ENCODE measurements at places on chromosomes 11 and 22.

- DNase-seq, result peak; percentile 44
Observed at GRCh38 chr11:57131080-57131790, 50.5 kb upstream of the LRRC55 start.

- DNase-seq, result no peak
Observed at GRCh38 chr22:42419243-42419881, 12.8 kb downstream of the NFAM1 start.

DNA sequence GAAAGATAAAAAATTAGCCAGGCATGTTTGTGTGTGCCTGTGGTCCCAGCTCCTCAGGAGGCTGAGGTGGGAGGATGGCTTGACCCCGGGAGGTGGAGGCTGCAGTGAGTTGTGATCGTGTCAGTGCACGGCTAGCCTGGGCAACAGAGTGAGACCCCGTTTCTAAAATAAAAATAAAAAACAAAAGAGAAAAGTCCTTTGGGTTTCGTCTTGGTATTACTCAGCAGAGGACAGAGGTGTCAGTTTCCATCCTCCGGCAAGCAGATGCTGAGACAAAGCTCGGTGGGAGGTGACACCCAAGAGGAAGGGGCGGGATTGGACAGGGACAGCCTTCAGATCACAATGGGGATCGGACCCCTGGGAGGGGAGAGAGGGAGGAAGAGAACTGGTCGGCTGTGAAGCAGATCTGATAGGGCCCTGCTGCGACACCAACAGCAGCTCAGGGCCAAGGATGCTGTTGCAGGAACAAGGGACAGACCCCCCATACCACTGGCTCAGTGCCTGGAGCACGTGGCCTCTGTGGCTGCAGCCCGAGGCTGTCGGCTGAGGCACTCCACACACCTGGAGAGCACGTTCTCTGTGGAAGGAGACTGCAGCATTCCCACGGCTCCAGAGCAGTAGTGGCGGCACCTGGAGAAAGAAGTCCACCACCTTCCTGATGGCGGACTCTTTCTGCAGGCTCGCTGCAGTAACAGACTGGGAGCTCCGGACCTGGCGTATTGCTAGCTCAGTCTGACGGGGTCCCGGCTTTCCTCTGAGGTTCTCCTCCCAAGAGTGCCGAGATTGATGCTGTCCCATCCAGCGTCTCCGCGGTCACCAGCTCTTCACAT, 5.2 kb upstream of the BID start:
- DNase-seq, result no peak

DNA sequence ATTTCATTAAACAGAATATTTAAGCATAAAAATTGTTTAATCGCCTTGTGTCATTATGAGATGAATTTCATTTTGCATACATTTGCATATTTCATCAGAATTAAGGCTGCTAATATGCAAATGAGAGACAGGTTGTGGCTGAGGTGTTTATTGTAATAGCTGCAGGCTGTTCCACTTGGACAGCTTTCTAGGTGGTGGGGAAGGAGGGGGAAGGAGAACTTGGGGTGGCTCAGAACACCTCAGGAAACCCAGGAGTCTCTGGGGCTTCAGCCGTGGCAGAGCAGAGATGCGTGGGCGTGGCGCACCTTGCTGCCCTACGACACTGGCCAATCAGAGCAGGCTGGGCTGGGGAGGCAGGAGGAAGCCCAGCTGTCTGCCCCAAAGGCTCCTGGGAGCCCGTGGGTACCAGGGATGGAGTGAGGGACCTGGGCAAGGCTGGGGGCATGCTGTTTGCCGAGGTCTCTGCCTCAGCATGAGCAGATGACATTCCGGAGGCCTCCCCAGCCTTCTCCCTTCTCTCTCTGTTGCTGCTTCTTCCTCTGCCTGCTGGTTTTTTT, 542.9 kb downstream of the MN1 start:
- no peak for DNase-seq

- no peak for DNase-seq
Observed at GRCh38 chr11:46643531-46643930, 26.2 kb downstream of the ATG13 start.

- DNase-seq, result no peak
Observed at GRCh38 chr11:75574698-75575602, 12.9 kb downstream of the SERPINH1 start.

GRCh38 chr11:121723246-121723741, 270.5 kb upstream of the SORL1-AS1 start:
- peak; percentile 80 for DNase-seq

DNA sequence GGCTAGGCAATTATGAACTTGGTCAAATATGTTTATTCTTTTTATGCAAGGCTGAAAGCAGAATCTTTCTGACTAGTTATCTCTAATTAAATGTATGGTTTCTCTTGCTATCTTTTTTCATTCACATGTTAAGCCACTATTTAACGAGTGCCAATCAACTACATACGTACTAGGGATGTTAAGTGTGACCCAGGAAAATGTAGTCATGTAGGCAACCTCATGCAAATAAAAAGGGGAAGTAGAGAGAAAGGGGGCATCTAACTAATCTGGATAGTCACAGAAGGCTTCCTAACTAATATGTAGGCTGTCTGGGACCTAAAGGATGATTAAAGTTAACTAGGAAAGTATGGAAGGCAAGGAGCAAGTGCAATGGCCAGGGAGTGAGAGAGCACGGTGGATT, 23.5 kb downstream of the TBRG1 start:
- DNase-seq, result no peak

DNA sequence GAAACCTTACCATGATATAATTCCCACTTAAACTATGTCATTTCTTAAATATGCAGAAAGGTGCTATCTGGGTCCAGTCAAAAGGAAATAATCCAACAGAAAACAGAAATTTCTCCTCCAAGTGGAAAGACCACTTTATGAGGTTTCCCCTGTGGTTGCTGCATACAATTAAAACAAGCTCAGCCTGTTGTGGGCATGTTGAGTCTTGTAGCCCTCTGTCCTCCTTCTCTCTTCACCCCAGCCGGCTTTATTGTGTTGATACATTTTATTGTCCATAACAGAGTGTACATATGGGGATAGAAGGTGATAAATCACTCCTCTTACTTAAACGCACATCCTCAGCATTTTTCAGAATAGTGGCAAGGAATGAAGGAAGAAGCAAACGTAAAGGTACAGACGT, 126.0 kb upstream of the MTNR1B start:
- no peak for DNase-seq

DNA sequence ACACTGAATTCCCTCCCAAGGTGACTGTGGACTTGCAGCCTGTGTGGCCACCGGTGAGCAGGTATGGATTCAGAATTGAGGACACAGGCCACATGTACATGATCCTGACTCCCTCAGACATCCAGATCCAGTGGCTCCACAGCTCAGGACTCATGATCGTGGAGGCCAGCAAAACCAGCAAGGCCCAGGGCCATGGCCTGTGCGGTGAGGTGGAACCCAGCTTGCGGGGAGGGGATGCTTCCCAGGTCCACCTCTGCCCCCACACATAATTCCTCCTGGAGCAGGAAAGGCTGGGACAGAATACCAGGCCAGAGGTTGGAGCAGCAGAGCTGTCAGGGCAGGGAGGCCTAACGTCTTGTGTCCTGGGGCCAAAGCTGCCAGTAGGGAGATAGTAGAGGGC, 82.1 kb downstream of the OTOG start:
- no peak for DNase-seq

DNA sequence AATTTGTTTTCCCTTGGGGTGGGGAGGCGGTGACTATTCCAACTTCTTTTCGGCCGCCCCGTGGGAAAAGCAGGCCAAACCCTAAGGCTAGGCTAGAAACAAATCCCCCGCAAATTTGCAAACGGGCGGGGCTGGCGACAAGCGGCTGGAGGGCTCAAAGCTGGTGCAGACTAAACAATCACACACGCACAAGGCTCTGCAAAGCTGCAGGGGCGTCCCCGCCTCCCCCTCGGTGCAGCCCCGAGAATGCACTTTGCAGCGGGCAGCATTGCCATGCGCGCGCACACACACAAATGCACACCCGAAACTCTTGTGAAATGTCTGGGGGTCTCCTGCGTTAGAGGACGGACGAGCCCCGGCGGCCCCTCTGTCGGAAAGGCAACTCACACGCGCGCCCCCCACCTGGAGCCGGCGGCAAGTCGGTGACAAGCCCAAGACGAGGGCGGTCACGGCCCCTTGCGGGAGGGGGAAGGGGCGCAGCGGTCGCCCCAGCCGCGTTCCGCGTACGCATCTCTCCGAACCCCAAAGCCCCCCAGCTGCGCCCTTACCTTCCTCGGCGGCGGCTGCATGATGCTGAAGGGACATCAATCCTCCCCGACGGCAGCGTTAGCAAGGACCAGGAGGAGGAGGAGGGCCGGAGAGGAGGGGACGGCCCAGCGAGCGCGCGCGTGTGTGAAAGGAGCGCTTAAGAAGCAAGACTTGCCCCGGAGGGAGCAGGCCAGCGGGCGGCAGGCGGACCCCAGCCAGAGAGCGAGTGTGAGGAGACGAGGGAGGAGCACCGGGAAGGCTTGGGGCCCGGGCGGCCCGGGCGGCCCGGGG, 600 bp downstream of the FCHSD2 start:
- DNase-seq, result peak; percentile 91

DNA sequence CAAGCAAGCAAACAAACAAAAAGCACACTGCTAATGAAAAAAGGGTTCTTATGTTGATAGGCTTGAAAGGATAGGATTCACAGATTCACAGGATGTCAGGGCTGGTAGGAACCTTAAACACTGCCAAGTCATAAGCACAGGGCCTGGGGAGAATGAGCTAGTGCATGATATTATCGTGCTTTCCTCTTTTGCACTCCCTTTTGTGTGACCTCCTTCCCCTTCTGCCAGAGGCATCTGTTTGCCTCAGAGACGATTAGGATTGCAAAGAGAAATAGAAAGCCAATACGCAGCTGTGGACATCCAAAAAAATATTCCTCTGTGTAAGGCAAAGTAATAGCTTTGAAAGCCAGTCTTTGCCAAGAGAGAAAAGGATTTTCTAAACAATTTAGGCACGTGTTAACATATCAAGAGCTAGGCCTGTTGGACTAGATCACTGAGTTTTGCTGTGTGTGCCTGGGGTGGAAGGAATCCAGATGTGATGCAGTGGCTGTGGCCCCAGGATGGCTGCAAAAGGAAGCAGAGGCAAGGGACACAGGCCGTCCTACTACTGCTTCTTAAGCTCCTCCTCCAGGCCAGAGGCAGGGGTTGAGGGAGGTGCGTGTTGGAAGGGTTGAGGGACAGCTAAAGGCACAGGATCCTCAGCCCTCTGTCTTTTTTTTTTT, 30.6 kb downstream of the MCHR1 start:
- DNase-seq, result peak; percentile 55

- DNase-seq, result peak; percentile 53
Observed at GRCh38 chr11:112834277-112834755, 126.9 kb upstream of the NCAM1 start.

- no peak for DNase-seq
Observed at GRCh38 chr11:44913502-44913901, 37.2 kb downstream of the TP53I11 start.

DNA sequence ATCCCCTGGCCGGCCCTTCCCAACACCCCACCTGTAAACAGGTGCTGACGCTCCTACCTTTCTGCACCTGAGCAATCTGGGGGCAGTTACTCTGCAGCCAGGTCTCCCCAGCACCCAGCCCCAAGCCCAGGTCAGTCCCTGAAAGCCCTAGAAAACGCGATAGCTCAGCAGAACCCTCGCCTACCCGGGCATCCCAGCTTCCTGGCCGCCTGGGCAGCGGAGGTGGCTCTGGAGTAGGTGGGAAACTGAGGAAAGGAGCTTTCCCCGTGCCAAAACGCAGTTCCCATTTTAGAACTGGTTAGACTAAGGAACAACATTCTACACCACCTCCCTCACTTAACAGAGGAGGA, 445 bp downstream of the SYTL2 start:
- DNase-seq, result no peak

GRCh38 chr22:29806196-29806595, 31.9 kb downstream of the ASCC2 start:
- no peak for DNase-seq

GRCh38 chr22:37077802-37078448, 26.4 kb downstream of the KCTD17 start:
- peak; percentile 86 for DNase-seq

DNA sequence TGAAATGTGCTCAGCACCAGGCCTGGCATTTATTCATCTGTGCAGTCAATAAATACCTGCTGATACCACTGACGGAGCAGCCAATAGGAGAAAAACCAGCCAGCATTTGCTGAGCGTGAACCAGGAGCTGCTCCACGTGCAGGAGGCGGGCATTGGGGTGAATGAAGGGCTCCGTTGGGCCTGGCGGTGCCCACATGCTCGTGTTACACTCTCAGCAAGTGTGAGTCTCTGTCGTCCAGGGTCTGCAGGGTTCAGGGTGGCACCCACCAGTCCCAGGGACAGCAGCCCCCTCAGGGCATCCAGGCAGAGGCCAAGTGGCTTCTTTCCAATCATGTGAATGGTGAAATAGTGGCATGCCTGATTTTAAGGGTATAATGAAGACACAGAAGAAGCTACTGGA, 4.2 kb upstream of the RPS19BP1 start:
- DNase-seq, result no peak

DNA sequence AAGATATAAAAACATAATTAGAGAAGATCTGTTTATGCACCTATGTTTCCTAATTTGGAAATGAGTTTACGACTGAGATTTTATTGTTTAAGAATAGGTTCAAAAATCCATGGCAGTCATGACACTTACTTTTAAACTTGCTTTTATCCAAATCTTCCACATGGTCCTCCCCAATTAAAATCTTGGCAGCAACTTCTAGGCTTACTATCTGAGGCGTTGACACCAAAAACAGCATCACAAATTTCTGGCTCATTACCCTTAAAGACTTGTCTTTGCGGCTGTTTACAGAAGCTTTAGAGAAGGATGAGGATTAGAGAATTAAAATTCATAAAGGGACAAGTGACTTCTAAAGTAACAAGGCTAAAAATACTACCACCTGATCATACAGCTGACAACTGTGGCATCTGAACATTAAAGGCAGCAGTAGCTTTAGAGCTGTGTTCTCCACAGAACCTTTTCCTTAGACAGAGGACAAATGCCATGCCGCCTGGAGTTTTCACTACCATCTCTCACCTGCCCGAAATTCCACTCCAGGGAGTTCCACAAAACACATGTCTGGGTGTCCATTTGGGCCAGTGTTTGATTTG, 6.4 kb downstream of the E2F8 start:
- no peak for DNase-seq

DNA sequence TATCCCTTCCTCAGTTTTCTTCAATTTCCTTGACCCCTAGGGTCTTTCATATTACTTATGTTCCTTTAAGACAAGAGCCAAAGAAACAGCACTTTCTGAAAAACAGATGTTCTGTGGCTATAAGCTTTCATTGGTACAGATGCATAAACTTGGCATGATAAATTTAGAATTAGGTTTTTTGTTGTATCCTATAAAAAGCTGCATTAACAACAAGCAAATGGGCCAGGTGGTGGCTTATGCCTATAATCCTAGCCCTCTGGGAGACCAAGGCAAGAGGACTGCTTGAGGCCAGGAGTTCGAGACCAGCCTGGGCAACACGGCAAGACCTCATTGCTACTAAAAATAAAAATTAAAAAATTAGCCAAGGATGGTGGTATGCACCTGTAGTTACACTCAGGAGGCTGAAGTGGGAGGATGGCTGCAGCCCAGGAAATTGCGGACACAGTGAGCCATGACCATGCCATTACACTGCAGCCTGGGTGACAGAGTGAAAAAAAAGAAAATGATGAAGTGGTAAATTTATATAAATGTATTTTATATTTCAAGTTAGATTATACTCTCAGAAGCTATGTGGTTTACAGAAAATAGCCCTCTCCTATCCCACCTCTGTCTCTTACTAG, 18.3 kb downstream of the KMT5B start:
- no peak for DNase-seq

- DNase-seq, result no peak
Observed at GRCh38 chr11:70012134-70012733, 65.9 kb upstream of the ANO1 start.

All from aorta (tissue), 5 donors.